ENCODE measurements at places on chromosomes 3 and 15.

GRCh38 chr3:54360320-54360719 lies 238.0 kb downstream of the CACNA2D3 start:
- DNase-seq = no peak

DNA sequence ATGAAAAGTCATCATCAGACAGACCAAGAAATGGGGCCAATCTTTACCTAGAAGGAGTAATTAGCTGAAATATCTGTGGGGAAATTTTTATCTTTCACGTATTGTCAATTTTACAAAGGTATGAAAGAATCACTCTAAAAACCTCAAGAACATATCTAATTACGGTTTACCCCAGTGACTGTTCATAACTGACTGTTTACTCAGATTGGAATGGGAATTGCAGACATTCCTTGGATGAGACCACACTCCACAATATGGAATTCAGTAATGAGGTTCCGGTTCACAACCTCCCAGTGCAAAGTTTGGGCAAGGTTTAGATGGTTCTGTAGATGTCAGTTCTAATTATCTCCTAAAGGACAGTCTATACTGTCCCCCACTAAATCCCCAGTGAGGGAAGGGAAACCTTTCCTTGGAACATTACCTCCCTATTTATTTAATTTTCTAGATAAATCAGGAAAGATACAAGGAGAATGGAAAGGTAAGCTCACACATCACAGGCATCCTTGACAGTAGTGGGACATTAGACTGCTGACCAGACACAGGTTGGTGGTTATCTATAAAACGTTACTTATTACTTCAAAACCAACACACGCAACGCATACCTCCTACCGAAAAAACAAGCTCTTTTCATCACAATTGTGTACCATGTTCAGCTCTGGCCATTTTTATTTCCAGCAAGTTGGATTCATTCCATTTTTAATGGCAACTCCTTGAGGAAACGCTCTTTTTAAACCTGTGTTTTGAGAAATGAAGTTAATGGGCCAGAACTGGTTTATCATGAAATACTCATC lies 129.9 kb downstream of the RORA start:
- no peak for DNase-seq

- no peak for DNase-seq
Measured at GRCh38 chr15:58460872-58461271, 29.1 kb downstream of the LIPC start.

DNA sequence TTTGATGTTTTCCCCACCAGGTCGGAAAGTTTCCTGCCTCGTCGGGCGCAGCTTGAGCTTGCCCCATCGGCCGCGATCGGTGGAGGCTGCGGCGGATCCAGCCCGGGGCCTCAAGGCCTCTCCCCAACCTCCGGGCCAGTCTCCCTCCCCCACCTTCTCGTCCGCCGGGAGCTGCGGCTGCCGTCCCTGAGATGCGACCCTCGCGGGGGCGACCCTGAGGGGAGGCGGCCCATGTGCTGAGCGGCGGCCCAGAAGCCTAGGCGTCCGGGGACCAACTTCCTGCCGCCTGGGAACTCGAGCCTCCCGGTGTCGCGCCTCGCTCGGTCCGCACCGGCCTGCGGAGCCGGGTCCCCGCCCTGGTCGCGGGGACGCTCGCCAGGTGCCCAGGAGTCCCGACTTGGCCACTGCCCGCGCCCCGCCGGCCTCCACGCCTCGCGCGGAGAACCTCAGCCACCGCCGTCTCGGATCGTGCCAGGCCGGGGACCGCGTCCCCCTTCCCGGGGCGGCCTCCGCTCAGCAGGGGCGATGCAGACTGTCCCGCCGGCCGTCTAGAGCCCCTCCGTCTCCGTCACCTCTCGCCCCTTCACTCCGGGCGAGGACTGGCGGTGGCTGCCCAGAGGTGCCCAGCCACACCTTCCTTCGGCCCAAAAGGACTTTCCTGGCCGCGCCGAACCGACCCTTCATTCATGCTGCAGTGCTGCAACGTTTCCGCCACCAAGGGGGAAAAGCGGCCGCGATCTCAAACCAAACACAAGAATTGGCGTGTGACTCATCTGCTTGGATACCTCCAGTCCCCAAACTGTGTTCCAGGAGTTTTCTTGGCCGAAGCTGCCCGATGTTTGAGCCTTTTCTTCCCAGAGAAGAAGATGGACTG lies 656 bp downstream of the SLMAP start:
- no peak for DNase-seq

DNA sequence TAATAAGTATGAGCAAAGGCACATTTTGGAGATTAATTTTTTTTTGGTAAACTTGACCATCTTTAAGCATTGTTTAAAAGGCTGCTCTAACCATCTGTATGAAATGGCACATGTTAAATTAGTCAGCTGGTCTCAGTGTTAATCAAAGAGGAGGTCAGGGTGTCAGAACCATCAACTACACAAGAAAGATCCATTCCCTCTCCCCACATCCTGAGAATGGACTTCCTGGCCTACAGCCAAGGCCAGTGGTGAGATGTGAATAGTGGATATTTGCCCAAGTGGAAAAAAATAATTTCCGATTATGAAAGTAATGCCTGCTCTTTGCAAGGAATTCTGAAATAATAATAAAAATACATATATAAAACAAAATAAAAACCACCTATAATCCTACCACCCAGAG lies 641.7 kb downstream of the NR2F2 start:
- no peak for DNase-seq

GRCh38 chr15:60982249-60982910 lies 246.7 kb downstream of the RORA start:
- no peak for DNase-seq

GRCh38 chr3:108461661-108462111 lies 48.7 kb downstream of the MYH15 start:
- no peak for DNase-seq

- no peak for DNase-seq
Measured at GRCh38 chr3:13477943-13478342, 2.2 kb upstream of the HDAC11 start.

- DNase-seq = no peak
Measured at GRCh38 chr3:128969993-128970739, 23.7 kb downstream of the CFAP92 start.

DNA sequence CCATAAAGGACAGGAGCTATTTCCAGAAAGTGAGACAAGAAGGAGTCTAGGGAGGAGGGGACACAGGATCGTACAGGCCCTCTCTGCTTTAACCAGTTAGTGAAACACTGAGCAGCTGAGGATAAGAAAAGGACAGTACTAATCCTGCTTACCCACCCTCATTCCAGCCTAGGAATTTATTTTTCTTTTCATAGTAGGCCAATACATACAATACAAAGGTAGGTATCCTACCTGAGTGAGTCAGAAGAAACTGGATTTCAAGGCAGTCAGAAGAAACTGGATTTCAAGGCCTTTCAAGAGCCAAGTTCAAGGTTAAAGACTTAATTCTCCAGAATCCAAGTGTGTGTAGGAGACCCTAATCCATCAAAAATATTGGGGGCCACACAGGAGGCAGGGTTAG lies 65.3 kb downstream of the EOMES start:
- no peak for DNase-seq

DNA sequence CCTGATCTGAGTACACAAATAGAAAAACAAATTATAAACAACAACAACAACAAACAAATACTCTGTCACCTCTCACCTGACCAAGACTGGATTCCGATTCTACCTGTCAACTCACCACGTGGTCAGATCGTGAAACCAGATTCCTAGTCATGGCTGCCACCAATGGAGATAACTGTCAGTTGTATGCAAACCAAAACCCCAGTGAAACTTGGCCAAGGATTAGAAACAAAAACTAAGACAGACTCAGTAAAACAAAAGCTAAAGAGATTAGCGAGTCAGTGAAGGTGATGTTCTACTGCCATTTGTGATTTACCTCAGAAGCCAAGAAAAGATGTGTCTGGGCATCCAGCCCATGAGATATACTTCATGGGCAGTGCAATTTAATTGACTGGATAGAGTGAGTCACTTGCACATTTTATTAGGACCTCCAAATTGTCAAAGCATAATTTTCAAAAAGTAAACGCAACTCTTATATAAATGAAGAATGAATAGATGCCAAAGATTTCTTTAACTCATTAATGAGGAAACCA lies 31.1 kb downstream of the PHLDB2 start:
- no peak for DNase-seq

GRCh38 chr15:96327155-96327741 lies 3.3 kb upstream of the NR2F2 start:
- DNase-seq = no peak

DNA sequence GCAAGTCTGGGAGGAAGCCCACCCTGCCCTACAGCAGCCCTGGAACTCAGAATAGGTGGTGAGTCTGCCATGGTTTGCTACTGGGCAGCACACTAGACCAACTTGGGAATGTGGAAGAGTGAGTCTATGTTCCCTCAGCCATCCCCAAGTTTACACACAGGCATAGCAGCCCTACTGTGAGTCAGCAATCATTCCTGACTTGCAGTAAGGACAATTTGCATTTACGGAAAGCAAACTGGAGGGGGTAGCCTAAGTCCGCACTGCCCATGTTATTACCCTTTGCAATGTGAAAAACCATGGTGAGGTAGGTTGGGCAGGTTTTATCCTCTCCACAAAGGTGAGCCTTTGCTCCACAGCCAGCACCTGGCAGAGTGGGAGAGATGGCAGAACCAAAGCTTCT lies 4.6 kb downstream of the TCTA start:
- no peak for DNase-seq

GRCh38 chr3:25281041-25281731 lies 146.9 kb upstream of the RARB start:
- no peak for DNase-seq

DNA sequence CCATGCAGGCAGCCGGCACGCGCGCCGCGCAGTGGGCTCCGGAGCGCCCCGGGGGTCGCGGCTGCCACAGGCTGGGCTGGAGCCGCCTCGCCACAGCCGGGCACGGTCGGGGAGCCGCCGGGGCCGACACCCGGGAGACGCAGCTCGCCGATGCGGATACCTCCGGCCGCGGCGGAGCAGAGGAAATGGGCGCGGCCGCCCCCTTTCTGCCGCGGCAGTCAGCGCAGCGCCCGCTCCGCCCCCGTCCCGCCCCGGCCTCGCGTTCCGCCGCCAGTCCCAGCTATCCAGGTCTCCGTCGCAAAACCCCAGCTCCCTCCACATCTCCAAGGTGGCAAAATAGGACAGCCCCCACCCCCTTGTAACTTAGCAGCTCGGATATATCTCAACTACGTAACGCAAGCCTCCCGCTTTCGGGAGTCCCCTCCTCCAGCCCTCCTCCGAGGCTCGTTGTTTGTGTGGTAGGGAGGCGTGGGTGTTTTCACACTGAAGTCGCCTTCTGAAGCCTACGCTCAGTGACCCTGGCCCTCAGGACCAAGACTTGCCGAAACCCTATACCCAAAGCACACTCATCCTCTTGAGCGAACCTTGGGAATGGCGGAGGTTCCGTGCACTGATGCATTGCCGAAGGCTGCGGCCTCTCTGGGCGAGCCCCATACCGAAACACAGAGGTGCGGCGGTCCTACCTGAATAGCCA lies at the start of gene SH3BP5:
Gene SH3BP5, minus strand, starts transcription at position 182 of the 694 bp plus-strand sequence. Its CDS starts 178 bp downstream, at position 4.
- peak; percentile 7 for DNase-seq

DNA sequence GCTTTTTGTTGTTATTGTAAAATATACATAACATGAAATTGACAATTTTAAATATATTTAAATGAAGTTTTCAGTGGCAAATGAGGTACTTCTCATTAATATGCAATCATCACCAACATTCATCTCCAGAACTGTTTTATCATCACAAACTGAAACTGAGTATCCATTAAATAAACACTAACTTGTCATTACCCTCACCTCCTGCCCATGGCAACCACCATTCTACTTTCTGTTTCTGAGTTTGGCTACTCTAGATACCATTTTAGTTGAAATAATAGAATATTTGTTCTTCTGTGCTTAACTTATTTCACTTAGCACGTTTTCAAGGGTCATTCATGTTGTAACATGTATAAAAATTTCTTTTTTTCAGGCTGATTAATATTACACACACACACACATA lies 834.3 kb downstream of the PLOD2 start:
- DNase-seq = no peak

- no peak for DNase-seq
Measured at GRCh38 chr3:77014226-77014625, 25.7 kb upstream of the ROBO2 start.

- no peak for DNase-seq
Measured at GRCh38 chr3:55180936-55181535, 253.2 kb upstream of the LRTM1 start.

DNA sequence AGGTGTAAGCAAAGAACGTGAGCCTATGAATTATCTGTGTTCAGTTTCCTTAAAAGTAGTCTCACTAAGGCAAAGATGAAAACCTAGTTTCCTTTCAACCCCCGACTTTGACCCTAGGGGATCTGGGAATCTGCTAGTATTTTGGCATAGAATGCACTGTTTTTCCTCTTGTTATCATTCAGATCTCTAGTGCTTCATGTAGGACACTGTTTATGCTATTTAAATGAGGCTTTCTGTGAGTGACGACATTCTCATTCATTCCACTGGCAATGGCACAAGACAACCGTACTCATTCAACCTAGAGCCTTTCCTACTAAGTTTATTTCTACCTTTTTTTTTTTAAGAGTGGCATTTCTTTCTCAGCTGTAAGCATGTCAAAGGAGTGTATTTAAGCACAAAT lies 67.0 kb downstream of the CHAC1 start:
- no peak for DNase-seq

DNA sequence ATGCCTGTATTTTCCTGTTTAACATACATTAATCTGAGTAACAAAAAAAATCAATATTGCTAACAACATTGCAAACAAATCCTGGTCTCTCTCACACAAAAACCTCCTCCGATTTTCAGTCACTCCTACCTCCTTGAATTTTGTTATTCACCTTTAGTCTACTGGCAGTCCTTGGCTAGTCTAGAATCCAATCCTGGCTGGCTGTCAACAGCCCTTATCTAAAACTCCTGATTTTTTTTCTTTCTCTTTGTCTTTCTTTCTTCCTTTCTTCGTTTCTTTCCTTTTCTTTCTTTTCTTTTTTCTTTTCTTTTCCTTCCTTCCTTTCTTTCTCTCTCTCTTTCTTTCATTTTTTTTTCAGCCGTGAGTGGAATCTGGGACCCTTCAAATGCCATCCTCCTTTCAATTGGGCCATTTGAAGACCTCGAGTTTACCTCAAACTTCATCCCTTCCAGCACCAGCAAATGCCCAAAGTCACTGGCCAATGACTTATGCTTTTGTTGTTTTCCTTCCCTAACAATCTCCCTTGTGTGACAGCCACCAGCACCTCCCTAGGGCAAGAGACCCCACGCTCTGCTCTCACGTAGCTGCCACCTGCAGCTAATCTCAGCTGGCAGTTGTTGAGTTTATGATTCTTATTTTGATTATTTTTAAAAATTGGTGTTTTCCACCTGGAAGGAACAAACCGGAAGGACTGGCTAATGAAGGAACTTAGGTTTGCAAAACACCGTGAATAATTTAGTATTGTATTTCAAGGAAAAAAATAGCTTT lies 6.8 kb upstream of the ONECUT1 start:
- DNase-seq = no peak

- DNase-seq = no peak
Measured at GRCh38 chr15:80496096-80496495, 91.9 kb downstream of the ARNT2 start.
